ENCODE measurements at places on chromosomes 1 and 21. TPM values are rescaled to one million over a fixed set of nuclear protein-coding genes. Genes with fewer than 3 reads are reported as not detected.

The OXCT2 gene
- polyA plus RNA-seq: not detected

The PKLR gene
- 0.04 TPM for polyA plus RNA-seq

The PDE4B gene
- 0.29 TPM for polyA plus RNA-seq

The PKNOX1 gene
- 33.3 TPM for polyA plus RNA-seq

The DNASE2B gene
- polyA plus RNA-seq: not detected

The OR2T34 gene
- polyA plus RNA-seq: not detected

The FAM131C gene
- polyA plus RNA-seq: 0.64 TPM

The PLA2G2F gene
- 0.26 TPM for polyA plus RNA-seq

The KIF17 gene
- 0.90 TPM for polyA plus RNA-seq

The IVL gene
- polyA plus RNA-seq: 231 TPM

DNA sequence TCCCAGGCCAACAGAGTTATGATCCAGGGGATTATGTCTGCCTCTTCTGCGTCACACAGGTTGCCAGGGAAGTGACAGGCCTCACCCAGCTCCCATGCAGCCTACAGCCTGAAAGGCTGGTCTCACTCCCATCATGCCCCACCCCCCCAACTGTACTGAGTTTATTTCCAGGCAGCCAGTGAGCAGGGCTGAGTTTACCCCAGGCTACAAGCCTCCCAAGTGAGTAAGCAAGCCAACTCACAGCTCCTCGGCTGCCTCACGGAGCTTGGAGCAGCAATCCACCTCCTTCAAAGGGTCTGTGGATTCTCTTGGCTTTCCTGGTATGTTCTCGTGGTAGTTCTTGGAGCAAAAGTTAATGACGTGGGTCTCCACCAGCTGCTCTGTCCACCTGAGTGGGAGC is 1147.6 kb upstream of the ADGRL4 start:
- DNase-seq: no peak

- peak; percentile 21 for DNase-seq
Measured at GRCh38 chr1:153277852-153278251, 18.4 kb downstream of the LORICRIN start.

GRCh38 chr1:20538227-20538626 is 14.1 kb upstream of the FAM43B start:
- DNase-seq: no peak

GRCh38 chr1:44688760-44689446 is 14.4 kb downstream of the ARMH1 start:
- DNase-seq: no peak

DNA sequence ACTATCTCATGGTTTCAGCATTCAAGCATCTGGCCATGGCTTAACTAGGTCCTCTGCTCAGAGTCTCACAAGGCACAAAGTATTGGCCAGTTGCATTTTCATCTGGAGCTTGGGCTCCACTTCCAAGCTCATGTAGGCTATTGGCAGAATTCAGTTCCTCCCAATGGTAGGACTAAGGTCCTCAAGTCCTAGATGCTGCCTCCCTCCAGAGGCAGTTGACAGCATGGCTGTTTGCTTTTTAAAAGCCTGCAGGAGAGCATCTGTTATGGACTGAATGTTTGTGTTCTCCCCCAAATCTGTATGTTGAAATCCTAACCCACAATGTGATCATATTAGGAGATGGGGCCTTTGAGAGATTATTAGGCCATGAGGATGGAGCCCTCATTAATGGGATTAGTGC is 38.0 kb upstream of the HLX start:
- DNase-seq: no peak

GRCh38 chr21:18499761-18500376 is 96.3 kb upstream of the TMPRSS15 start:
- no peak for DNase-seq

- DNase-seq: no peak
Measured at GRCh38 chr1:46725736-46726108, 6.8 kb upstream of the EFCAB14 start.

- no peak for DNase-seq
Measured at GRCh38 chr1:151868486-151868885, 15.0 kb upstream of the THEM5 start.

DNA sequence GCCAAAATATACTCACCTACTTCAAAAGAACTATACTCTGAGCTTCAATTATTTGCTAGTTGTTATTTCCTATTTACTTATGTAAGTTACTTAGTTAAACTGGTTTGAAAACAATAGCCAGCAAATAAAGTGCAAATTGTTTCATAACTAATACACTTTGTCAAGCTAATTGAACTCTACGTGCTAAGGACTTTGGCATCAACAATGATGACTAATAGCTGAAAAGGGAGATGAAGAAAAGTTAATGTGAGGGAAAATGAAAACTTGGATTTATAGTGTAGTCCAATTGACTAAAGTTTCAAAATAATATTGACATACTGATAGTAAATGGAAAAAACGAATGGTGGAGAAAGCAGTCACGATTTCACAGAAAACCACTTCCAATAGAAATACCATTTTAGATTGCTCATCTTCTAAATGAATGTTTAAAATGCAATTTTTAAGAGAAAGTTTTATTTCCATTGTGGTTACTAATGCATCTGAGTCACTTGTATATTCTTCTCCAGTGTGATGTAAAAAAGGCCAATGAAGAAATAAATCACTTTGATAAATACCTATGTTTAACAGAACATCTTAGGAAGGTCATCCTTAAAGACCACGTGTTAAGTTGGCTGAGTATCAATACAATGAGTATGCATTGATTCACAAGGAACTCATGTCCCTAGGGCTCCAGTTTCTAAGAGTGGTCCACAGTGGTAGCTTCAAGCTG is 455.2 kb downstream of the LTN1 start:
- peak; percentile 61 for DNase-seq

- no peak for DNase-seq
Measured at GRCh38 chr1:225645194-225645895, 7.6 kb downstream of the ENAH start.

DNA sequence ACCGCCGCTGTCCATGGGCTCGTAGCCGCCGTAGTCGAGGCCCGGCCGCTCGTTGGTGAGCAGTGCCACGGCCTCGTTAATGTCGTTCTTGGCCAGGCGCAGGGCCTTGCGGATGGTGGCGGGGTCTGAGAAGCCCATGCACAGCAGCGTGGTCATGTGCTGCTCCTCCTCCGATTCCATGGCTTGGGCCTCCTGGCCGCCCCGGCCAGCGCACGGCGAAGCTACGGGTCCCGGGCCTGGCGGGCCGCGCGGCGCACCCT is 300 bp downstream of the USP24 start:
- no peak for DNase-seq

DNA sequence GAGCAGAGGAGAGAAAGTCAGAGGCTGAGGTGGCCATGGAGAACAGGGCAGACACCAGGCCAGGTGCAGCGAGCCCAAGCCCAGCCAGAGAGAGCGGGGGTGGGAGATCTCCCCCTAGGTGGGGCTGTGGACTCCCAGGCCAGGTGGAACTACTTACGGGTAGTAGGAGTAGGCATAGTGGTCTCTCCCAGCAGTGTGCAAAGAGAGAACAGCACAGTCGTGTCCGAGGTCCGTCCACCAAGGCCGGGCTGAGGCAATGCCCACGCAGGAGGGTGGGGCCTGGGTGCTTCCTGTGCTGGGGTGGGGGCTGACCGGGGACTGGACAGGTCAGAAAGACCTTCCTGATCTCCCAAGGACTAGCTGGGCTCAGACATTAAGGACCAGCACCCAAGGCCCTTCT is 263.7 kb downstream of the PTPRU start:
- no peak for DNase-seq

- DNase-seq: no peak
Measured at GRCh38 chr1:39360731-39361130, 130.7 kb upstream of the BMP8A start.

- DNase-seq: no peak
Measured at GRCh38 chr21:31282095-31282709, 61.9 kb downstream of the TIAM1 start.

- DNase-seq: no peak
Measured at GRCh38 chr1:185775501-185775900, 41.3 kb downstream of the HMCN1 start.

DNA sequence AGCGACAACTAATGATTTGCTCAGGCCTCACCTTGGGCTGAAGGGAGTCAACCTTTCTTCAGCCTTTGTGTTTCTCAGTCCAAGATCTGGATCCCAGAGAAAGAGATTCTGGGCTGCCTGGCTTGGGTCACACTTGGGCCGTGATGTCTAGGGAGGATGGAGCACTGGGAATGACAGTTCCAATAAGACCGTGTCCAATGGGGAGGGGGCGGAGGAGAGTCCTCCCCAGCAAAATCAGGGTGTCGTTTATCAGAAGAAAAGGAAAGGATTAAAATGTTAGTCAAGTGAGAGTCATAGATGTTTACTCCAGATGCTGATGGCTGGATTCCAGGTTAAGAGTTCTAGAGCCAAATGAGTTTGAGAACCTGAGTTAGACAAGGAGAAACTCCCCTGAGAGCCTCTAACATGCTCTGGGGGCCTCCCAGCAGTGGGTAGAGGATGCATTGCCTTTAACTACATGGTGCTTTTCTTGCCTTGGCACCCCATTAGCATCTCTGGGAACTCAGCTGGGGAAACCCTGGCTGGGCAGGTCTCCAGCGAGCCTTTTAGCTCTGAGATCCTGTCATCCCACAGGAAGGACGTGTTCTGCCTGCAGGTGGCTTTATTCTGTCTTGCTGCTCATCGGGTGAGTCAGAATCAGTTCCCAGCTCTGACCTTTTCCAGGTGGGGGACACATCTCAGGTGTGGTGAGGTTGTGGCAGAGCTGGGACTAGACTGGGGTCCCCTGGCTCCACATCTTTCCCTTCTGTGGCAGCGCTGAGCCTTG is 22.2 kb downstream of the NIPAL3 start:
- DNase-seq: no peak

DNA sequence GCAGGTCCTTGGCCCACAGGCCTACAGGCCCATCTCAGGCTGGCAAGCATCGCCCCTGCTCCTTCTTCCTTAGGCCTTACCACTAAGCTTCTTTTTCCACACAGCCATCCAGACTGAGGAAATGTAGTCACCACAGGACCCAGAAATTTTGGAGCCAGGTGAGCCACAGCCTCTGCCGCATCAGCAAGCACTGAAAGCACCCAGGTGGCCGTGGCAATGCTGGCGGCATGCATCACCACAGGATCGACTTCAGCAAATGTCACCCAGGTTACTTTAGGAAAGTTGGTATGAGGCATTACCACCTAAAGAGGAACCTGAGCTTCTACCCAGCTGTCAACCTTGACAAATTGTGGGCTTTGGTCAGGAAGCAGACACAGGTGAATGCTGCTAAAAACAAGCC is 11.6 kb downstream of the PIGM start:
- no peak for DNase-seq

DNA sequence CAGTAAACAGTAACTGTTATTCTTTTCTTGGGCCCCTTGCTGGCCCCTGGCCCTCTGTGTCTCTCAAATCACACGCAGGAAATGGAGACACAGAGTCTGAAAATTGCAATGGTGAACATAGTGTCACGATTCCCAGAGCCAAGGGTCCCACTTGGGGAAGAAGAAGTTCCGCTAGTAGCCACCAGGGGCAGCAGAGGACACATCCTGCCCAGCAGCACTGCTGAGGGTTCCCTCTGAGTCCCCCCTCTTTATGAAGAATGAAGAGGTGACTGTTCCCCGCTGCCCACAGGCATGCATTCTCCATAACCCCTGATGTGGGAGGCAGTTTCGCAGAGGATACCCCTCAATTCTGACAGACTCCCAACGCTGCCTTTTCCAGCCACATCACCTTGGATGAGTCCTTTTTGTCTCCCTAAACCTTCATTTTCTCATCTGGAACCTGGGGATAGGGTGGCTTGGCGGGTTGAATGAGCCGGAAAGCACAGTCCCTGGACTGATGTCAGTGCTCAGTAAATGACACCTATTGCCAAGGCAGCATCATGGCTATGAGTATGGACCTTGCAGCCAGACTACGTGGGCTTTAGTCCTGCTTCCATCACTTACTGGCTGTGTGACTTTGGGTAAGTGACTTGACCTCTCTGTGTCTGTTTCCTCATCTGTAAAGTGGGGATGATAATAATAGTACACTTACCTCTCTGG is 238.0 kb upstream of the TMEM51 start:
- no peak for DNase-seq

GRCh38 chr1:181014477-181015250 is 8.0 kb downstream of the STX6 start:
- no peak for DNase-seq

DNA sequence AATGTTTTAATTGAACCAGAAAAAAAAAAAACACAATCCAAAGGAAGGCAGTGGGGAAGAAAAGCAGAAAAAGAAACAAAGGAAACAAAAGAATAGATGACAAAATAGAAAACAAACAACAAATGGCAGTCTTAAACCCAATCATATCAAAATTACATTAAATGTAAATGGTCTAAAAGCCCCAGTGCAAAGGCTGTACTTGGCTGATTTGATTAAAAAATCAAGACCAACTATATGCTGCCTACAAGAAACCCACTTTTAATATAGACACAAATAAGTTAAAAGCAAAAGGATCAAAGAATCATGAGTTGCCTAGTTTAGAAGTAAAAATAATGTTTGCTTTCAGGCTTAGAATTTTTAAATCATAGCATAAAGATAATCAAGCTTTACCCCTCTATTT is 19.8 kb upstream of the C1orf115 start:
- no peak for DNase-seq

DNA sequence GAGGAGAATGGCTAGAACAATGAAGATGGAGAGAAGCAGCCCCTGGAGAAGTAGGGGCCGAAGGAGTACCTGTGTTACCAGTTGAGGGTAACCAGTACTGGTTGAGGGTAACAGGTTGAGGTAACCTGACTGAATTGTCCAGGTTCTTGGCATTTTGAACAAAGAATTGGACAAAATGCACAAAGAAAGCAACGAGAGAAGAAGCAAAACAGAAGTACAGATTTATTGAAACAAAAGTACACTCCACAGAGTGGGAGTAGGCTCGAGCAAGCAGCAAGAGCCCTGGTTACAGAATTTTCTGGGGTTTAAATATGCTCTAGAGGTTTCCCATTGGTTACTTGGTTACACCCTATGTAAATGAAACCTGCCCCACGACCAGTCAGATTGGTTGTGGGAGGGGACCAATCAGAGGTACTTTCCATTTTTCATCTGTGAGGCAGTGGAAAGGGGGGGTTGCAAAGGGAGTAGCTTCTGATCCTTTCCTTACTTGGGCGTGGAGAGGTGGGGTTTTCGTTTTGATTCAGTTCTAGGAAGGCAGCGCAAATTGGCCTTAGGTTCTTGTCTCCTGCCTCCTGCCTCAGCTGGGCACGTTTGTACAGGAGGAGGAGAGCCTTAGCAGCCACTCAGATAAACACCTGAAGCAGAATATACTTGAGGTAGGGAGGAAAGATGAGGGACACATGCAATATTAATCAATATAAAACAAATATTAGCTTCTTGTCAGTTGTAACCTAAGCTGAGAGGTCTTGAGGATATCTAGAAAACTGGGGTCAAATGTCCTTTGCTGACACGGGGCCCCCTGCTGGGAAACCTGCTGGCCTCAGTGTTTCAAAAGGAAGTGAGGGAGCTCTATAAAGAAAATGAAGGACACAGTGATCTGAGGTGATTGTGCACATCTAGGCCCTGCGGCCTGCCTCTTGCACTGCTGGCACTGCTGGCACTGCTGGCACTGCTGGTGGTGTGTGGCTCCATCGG is 14.3 kb upstream of the LSM10 start:
- DNase-seq: no peak

GRCh38 chr1:161176468-161177111 is 717 bp downstream of the B4GALT3 start:
- DNase-seq: no peak

DNA sequence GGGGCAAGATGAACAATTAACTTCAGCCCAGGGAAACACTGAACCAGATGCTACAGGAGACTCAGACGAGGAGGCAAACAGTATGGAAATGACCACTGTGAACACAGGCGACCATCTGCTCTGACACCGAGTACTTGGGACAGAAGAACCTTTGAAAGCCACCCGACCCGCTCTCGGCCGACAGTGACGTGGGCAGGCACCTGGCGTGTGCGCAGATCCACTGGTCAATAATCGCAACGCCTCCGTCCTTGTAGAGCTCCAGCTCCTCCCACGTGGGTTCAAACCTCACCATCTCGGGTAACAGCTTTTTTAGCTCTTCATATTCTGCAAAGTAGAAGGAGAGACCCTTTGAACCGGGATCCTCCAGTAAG is 20.3 kb downstream of the POFUT2 start:
- no peak for DNase-seq

Measured in keratinocyte (primary cell).